ENCODE measurements at places on chromosomes 5 and 9.

DNA sequence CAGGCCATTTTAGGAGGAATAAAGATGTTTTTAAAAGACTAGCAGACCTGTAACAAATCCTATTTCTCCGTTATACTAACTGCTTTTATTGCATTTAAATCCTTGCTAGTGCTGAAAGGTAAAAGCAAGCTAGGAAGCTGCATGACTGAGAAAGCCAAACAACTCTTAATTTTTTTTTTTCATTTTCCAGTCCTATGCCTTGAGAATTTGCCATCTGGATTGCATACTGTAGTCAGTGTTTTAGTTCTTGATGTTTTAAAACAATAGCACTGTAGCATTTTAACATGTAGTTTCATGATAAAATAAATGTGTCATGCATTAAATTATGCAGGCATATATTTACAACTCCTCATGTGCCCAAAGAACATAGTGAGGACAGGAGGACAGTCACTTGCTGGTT lies 108.4 kb upstream of the FGF10 start:
- DNase-seq, result no peak

DNA sequence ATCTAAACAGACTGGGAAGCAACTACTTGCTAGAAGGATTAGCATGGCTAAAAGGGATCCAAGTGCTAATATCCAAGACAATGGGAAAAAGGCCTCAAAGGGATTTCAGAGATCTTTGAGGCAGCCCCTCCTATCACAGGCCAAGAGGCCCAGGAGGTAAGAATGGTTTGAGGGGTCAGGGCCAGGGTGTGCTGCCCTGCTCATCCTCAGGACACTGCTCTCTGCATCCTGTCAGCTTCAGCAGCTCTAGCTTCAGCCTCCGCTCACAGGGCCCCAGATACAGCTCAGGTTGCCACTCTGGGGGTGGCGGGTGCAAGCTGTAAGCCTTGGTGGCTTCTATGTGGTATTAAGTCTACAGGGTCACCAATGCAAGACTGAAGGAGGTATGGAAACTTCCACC lies 278.7 kb downstream of the PARP8 start:
- no peak for DNase-seq

DNA sequence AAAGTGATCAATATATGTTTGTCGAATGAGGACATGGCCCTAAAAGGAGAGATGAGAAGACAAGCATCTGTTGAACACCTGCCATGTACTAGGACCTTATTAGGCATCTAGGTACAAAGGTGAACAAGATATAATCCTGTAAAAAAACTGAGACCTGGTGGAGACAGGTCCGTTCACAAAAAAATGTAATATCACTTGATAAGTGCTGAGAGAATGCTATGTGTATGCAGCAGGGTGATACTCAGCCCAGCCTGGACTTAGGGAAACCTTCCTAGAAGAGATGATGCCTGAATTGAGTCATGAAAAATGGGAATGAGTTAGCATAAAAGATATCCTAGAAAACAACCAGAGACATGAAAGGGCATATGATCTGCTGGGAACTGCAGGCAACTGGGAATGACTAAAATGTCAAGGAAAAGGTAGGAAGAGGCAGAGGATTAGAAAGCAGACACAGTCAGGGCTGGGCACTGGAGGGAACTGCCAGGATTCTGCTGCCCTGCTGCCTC lies 108.5 kb downstream of the ADRB2 start:
- no peak for DNase-seq

DNA sequence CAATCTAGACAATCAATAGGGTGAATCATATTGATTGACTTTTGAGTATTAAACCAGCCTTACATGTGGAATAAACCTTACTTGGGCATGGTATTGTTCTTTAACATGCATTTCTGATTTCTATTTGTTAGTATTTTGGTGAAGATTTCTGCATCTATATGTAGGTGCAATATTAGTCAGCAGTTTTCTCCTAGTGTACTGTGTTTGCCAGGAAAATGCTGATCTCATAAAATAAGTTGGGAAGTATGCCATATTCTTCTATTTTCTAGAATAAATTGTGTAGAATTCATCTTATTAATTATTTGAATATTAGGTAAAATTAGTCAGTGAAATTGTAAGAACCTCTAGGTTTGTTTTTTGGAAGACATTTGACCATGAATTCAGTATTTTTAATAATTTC lies 38.4 kb downstream of the ANXA2R start:
- no peak for DNase-seq

DNA sequence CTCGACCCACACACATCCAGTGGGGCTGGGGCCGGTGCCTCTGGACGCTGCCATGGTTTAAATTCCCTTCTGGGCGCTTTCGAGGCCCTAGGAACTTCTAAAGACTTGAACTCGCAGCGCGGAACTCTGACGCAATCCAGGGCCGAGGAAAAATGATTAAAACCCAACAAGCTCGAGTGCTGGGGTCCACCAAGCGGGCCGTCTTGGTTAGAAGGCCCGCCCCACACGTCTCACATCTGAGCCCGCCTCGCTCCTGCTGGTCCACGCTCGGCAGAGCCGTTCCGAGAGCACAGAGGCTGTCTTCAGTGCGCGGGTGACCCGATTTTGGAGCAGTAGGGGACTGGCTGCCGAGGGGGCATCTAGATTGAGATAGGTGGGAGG lies 1.5 kb downstream of the CRHBP start:
- DNase-seq, result no peak

- no peak for DNase-seq
These were observed 24.9 kb downstream of the LPCAT1 start for GRCh38 chr5:1498623-1499416.

All from ovary (tissue), 10 donors.